ENCODE measurements at places on chromosomes 4 and X. TPM values are rescaled to one million over a fixed set of nuclear protein-coding genes. Genes with fewer than 3 reads are reported as not detected.

- no peak for DNase-seq
- H3K4me3 ChIP-seq = no peak overlapping the region
- no peak overlapping the region for H3K27ac ChIP-seq
- no peaks in the 10 kb centered on the region for H3K27me3 ChIP-seq
- H3K4me1 ChIP-seq = no peaks in the 10 kb centered on the region
These were observed 110.2 kb upstream of the PRDX4 start for GRCh38 chrX:23557070-23557469.

Gene TCP11X2
- total RNA-seq = not detected

DNA sequence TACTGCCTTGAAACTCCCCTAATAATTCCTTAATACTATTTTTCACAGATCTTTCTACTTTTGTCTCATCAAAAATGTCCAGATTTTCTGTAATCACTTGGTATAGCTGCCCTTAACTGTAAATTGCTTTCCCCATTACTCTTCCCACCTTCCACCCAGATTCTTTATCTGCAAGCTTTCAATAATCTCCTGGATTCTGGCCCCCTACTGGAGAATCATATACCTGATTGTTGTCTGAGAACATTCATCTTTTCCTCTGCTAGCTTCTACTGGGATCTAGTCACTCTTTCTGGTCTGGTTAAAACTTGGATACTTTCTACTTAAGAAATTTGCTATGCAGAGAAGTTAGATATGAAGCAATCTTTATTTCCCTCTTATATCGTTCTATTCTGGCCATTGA lies 552.6 kb downstream of the PCDH19 start:
- DNase-seq = no peak
- no peak overlapping the region for H3K4me3 ChIP-seq
- no peaks in the 10 kb centered on the region for H3K36me3 ChIP-seq
- H3K27ac ChIP-seq = no peak overlapping the region

Gene NLRP2B
- total RNA-seq = not detected

Gene PWWP3B
- not detected for total RNA-seq

Gene UGT2B17
- not detected for total RNA-seq

DNA sequence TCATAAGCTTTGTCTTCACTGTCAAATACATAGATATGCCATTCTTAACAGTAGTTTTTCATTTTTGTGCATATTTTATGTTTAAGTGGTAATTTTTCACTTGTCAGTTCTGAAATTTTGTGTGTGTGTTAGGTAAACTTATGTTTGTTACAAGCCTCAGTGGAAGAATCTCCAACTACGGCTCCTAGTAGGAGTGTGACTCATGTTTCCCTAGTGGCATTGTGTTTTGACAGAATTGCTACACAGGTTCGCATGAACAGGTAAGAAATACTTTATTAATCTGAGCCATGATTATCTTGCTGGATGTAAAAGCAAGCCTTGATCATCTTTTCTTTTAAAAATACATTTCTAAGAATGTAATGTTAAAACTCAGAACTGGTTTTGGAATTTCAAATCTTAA lies 94.4 kb downstream of the BLTP1 start:
- H3K4me1 ChIP-seq = no peaks in the 10 kb centered on the region
- DNase-seq = no peak
- no peak overlapping the region for H3K4me3 ChIP-seq

GRCh38 chr4:62449538-62449937 lies 1249.4 kb downstream of the ADGRL3 start:
- H3K4me3 ChIP-seq = no peak overlapping the region
- no peak for DNase-seq
- no peak overlapping the region for H3K27ac ChIP-seq
- H3K36me3 ChIP-seq = no peaks in the 10 kb centered on the region
